Fibroblast of the aortic adventitia (primary cell): ENCODE measurements at places on chromosomes 13 and 19. TPM values are rescaled to one million over a fixed set of nuclear protein-coding genes. Genes with fewer than 3 reads are reported as not detected.

Gene PPP1R12C
- total RNA-seq, result 46.3 and 75.2 TPM in 2 replicates

Gene PLEKHA4
- 28.9 and 44.0 TPM in 2 replicates for total RNA-seq

Gene TEKTIP1
- not detected in 2 replicates for total RNA-seq

Gene WTIP
- 3.6 and 21.8 TPM in 2 replicates for total RNA-seq

Gene CARM1
- 16.4 and 39.6 TPM in 2 replicates for total RNA-seq

Gene KLK2
- not detected in 2 replicates for total RNA-seq

Gene CYP4F22
- not detected in 2 replicates for total RNA-seq

Gene ZNF234
- 5.6 and 10.6 TPM in 2 replicates for total RNA-seq

Gene ZNF878
- not detected in 2 replicates for total RNA-seq

Gene KPNA3
- total RNA-seq, result 20.3 and 46.6 TPM in 2 replicates

Gene KLK15
- total RNA-seq, result not detected in 2 replicates

Gene SOX1
- not detected in 2 replicates for total RNA-seq

Gene ZNF846
- 14.6 and 46.0 TPM in 2 replicates for total RNA-seq

Gene LRCH1
- total RNA-seq, result 8.2 and 9.5 TPM in 2 replicates

Gene INSL3
- not detected in 2 replicates for total RNA-seq

Gene ERICH6B
- not detected in 2 replicates for total RNA-seq

Gene KLHL1
- total RNA-seq, result not detected in 2 replicates

Gene LILRB5
- not detected in 2 replicates for total RNA-seq

Gene SBK3
- total RNA-seq, result 0.25 TPM in 1 of 2 replicates, not detected in the other
